ENCODE measurements at places on chromosomes 16 and 17. TPM values are rescaled to one million over a fixed set of nuclear protein-coding genes. Genes with fewer than 3 reads are reported as not detected.

The ACSF2 gene
- 57.9 TPM for polyA plus RNA-seq

The DLX3 gene
- polyA plus RNA-seq, result 1.3 TPM

The CDH13 gene
- 12.3 TPM for polyA plus RNA-seq

The CEP295NL gene
- polyA plus RNA-seq, result 0.34 TPM

- DNase-seq, result peak; percentile 80
Measured at GRCh38 chr16:53207810-53208752, 153.3 kb downstream of the CHD9 start.

DNA sequence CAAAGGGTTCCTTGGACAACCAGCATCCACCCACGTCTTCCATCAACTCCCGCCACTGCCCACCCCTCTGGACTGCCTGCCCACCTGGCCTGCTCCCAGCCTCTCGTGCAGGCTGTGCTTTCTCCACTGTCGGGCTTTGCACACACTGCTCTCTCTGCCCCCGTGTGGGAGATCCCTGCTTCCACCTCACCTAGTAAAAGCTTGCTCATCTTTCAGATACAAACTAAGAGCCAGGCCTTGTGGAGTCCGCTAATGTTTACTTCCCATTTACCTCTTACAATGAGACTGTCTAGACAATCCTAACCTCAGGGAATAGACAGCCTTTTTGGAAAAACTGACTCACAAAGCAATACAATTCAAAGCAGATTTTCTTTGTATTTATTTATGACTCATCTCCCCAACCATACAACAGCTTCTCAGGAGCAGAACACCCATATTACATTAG lies 67.6 kb downstream of the USP31 start:
- DNase-seq, result no peak

DNA sequence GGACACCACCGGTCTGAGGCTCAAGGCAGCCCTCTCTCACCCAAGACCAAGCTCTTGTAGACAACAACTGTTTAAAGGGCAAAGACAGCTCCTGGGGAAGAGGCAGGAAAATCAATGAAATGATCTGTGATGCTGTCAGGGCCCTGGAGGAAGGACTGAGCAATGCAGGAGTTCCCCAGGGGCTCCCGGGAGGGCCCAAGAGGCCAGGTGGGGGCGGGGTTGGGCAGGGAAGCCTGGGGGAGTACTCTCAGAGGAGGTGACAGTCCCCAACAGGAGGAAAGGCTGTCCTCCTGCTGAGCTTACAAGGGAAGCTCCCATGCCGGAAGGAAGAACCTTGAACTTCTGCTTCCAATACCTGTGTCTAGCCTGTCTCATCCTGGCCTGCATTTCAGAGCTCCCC lies 8.3 kb upstream of the NOS2 start:
- no peak for DNase-seq

DNA sequence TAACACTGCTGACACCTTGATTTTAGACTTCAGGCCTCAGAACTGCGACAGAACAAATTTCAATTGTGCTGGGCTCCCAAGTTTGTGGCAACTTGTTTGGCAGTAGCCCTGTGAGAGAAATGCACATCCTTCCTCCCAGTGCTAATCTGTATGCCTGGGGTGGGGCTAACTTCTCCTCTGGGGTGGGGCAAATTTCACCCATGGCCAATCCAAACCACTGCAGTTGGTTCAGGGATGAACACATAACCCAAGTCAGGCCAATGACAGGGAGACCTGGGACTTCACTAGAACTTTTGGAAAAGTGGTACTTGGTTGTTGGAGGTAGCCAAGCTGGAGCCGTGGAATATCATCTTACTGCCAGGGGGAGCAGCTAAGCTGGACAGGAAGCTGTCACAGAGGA lies 56.3 kb downstream of the ABCC6 start:
- no peak for DNase-seq

GRCh38 chr17:42340691-42341127 lies 47.5 kb downstream of the STAT3 start:
- no peak for DNase-seq

GRCh38 chr17:72976971-72977770 lies 115.3 kb downstream of the SLC39A11 start:
- peak; percentile 40 for DNase-seq

GRCh38 chr16:27843800-27844199 lies 219.7 kb downstream of the GSG1L start:
- DNase-seq, result no peak

- DNase-seq, result peak; percentile 58
Measured at GRCh38 chr17:29722411-29723198, 99.9 kb upstream of the CORO6 start.

- DNase-seq, result no peak
Measured at GRCh38 chr17:81710514-81711308, 1.4 kb upstream of the SLC25A10 start.

- DNase-seq, result no peak
Measured at GRCh38 chr17:4696437-4696805, 7.5 kb downstream of the PELP1 start.

DNA sequence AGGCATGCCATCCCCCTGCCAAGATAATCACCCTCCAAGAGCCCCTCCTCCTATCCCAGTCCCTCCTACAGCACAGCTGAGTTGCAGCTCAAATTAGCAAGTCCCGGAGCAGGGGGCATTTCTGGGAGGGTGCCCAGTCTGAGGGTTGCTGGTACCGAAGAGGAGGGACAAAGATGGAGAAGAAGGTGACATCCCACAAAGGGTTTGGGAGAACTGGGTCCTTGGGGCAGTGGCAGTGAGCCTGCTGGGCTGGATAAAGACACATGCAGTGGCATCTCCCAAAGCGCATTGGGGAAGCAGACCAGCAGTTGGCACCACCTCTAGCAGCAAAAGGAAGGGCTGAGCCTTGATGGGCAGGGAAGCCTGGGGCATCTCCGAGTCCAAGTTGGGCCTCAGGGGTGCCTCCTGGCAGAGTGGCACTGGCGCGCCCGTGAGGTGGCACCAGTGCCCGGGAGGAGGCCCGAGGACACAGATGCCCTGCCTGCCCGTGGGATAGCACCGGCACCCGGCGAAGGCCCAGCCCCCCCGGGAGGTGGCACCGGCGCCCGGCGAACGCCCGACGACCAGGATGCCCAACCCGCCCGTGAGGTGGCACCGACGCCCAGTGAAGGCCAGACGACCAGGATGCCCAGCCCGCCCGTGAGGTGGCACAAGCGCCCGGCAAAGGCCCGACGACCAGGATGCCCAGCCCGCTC lies 622 bp downstream of the TOM1L2 start:
- DNase-seq, result no peak
